ENCODE measurements at places on chromosomes 6 and 20.
A peak's percentile ranks its signal among the peaks of the same experiment; 100 is the strongest.

- no peak overlapping the region for H3K4me3 ChIP-seq
- no peak overlapping the region for H3K27ac ChIP-seq
- peaks cover 14% of the 10 kb centered on the region for H3K4me1 ChIP-seq
Measured at GRCh38 chr6:13760307-13761304, 49.0 kb upstream of the RANBP9 start.

DNA sequence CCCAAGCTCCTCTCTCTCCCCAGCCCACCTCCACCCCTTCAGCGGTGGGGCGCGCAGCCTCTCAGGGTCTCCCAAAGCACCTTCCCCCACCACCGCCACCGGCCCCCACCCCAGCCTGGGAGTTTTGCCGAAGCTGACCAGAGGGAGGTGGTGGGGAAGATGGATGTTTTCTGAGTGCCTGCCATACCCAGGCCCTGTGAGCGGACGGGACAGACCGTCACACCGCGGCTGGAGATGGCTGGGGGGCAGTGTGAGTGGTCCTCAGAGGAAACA, 5.7 kb downstream of the C20orf204 start:
- H3K36me3 ChIP-seq = no peaks in the 10 kb centered on the region
- no peak for DNase-seq
- no peak overlapping the region for H3K27ac ChIP-seq
- peak overlapping the region; percentile 83 for H3K4me3 ChIP-seq
- peaks cover 5% of the 10 kb centered on the region for H3K4me1 ChIP-seq
- peaks cover 14% of the 10 kb centered on the region for H3K27me3 ChIP-seq

GRCh38 chr6:7260291-7261031, 52.5 kb downstream of the SSR1 start:
- no peak for DNase-seq
- H3K4me3 ChIP-seq = peak overlapping the region; percentile 89
- peak overlapping the region; percentile 71 for H3K27ac ChIP-seq
- peaks cover 13% of the 10 kb centered on the region for H3K4me1 ChIP-seq
- no peaks in the 10 kb centered on the region for H3K36me3 ChIP-seq

GRCh38 chr6:31718265-31718664, 3.1 kb downstream of the LY6G6D start:
- no peaks in the 10 kb centered on the region for H3K36me3 ChIP-seq
- DNase-seq = no peak
- no peaks in the 10 kb centered on the region for H3K27me3 ChIP-seq
- H3K4me1 ChIP-seq = peaks cover 2% of the 10 kb centered on the region

- no peak overlapping the region for H3K27ac ChIP-seq
- H3K27me3 ChIP-seq = no peaks in the 10 kb centered on the region
- no peaks in the 10 kb centered on the region for H3K36me3 ChIP-seq
- H3K4me1 ChIP-seq = no peaks in the 10 kb centered on the region
- no peak overlapping the region for H3K4me3 ChIP-seq
Measured at GRCh38 chr20:42435230-42435629, 754.5 kb downstream of the PTPRT start.

- peaks cover 5% of the 10 kb centered on the region for H3K27me3 ChIP-seq
- no peak overlapping the region for H3K4me3 ChIP-seq
- no peaks in the 10 kb centered on the region for H3K36me3 ChIP-seq
- DNase-seq = no peak
Measured at GRCh38 chr6:131645846-131646245, 8.7 kb downstream of the ENPP3 start.

GRCh38 chr20:32481311-32482142, 103.6 kb downstream of the NOL4L start:
- H3K4me3 ChIP-seq = peak overlapping the region; percentile 34
- DNase-seq = no peak
- H3K4me1 ChIP-seq = peaks cover 21% of the 10 kb centered on the region
- no peaks in the 10 kb centered on the region for H3K36me3 ChIP-seq
- H3K27ac ChIP-seq = no peak overlapping the region

- H3K27ac ChIP-seq = no peak overlapping the region
- DNase-seq = no peak
- no peaks in the 10 kb centered on the region for H3K36me3 ChIP-seq
- no peak overlapping the region for H3K4me3 ChIP-seq
- peaks cover 16% of the 10 kb centered on the region for H3K27me3 ChIP-seq
Measured at GRCh38 chr20:59308493-59309201, 8.2 kb downstream of the EDN3 start.
